ENCODE measurements at places on chromosomes 7 and 10.

- DNase-seq, result no peak
Measured at GRCh38 chr7:27453702-27454405, 208.8 kb downstream of the HIBADH start.

DNA sequence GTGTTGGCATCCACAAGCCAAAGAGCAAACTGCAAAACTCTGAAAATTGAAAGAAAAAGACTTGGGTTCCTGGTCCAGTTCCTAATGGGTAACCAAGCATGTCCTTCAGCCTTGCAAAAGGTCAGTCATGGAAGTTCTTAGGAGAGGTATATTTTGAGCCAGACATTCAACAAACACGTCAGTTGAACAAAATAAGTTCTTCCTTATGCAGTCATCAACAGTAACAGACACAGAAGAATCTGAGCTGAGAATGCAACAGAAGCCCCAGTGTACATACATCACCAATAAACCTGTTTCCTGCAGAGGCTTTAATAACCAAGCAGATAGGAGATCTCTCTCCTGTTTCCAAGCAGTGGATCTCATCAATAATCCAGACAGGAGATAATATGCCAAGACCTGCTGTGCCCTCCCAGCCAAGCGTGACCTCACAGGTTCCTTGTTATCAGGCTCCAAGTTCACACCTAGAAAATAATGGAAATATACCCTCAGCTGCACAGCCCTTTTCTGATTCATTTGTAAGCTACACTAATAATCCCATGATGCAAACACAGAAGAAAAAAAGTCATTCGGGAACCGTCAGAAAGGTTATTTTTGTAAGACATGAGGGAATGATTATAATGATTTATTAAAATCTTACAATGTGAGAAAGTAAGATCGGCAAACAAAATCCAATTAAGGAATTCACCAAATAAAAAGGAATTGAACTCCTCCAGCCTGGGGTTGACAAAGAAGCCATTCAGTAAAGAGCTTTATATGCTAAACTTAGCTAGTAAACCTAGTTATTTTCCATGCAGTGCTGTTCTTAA is 90.7 kb downstream of the DGKI start:
- DNase-seq, result no peak

DNA sequence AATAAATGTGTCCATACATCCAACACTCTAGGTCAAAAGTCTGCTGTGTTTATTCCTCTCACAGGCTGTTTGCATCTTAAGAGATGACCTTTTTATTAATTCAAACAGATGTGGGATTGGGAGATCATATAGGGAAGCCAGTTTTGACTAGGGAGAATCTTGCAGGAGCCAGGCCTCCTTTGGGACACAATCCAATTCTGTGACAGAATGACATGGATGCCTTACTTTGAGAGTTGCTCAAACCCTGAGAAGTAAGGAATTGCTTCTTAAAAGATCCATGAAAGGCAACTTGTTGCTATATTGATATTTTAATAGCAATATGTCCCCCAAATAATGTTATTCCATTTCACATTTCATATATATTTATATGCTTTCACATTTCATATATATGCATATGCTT is 53.5 kb upstream of the CACNB2 start:
- DNase-seq, result no peak

- no peak for DNase-seq
Measured at GRCh38 chr10:117955176-117955575, 91.6 kb downstream of the RAB11FIP2 start.

- no peak for DNase-seq
Measured at GRCh38 chr10:6009961-6010360, 32.6 kb upstream of the IL15RA start.

- DNase-seq, result no peak
Measured at GRCh38 chr7:47354071-47354470, 227.8 kb downstream of the TNS3 start.

DNA sequence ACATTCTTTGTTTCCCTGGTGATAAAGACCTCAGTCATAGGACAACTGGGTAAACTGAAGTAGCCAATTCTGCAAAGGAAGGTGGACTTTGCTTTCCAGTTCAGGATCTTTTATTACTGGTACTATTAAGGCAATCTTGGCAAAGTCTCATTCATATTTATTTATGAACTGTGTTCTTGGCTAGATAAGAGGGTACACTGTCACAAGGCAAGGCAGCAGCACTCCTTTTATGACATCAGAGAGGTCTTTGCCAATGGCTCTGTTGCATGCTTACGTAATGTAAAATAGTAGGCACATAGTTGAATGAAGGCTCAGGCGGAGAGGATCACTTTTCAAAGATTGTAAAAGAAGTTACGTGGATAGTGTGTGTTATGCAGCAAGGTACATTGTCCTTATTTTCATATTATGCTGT is 63.7 kb upstream of the PDK4 start:
- no peak for DNase-seq

GRCh38 chr10:125169915-125170314 is 9.6 kb upstream of the CTBP2 start:
- DNase-seq, result no peak

DNA sequence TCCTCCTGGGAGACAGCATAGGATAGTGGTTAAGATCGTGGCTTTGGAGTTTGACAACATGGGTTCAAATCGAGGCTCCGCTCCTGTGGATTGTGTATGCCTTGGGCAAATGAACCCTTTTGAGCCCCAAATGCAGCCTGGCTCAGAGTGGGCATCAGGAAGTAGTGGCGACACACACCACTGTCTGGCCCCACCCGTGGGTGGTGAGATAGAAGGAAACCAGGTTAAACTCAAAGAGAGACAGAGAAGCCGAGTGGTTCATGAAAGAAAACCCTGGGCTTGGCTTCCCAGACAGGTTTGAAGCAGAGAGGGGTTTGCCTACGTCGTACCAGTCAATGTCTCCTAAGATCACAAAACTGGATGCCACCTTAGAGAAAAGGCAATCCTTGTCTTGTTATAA is 57.7 kb downstream of the PRTFDC1 start:
- no peak for DNase-seq

DNA sequence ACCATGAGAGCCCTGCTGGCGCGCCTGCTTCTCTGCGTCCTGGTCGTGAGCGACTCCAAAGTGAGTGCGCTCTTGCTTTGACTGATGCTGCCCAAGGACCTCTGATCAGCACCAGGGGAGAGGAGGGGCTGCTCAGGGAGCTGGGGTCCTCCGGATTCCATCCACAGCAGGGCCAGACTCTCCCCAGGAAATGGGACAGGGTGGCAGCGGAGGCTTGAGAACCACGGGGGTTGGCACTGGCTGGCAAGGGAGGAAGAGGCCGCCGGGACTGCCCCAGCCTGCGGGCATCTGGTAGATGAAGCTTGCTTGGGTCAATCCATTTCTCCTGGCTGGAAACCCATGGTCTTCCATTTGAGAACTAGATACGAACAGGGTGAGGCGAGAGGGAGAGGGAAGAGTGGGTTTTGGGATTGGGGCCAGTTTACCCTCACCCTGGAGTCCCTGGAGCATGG is 647 bp downstream of the PLAU start:
- no peak for DNase-seq

DNA sequence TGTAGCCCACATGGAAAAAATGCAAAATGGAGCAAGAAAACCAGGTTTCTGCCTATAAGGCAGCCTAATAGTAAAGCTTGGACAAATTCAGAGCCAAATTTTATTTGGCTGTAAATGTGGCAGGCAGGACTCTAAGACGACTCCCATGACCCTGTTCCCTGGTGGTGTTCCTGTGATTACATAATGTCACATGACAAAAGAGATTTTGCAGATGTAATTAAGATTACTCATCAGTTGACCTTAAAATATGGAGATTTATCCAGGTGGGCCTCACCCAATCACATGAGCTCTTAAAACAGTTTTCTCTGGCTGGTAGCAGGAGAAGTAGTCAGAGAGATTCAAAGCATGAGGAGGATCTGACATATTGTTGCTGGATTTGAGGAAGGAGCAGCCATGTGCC is 303.1 kb upstream of the IMMP2L start:
- DNase-seq, result no peak

- DNase-seq, result no peak
Measured at GRCh38 chr10:44724415-44725174, 186.5 kb upstream of the TMEM72 start.

- peak; percentile 64 for DNase-seq
Measured at GRCh38 chr10:784403-785088, 95.1 kb upstream of the DIP2C start.

DNA sequence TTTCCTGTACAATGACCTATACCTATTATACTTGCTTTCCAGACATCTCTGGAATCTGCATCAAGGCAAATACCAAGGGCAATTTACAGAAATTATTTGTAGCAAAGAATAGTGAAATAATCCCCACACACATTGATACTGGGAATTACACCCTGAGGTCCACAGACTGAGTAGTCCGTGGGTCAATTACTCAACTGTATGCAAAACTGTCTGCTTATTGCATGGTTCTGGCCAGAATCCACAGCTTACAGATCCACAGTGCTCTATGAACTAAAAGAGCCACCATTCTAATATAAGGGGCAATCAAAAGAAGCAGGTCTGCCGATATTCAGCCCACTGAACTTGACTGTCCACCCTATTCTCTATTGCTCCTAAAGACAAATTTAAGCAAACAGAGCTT is 5.7 kb downstream of the CHCHD3 start:
- no peak for DNase-seq

- DNase-seq, result no peak
Measured at GRCh38 chr7:68031180-68031943, 1034.7 kb downstream of the TYW1 start.
